ENCODE measurements at places on chromosomes 2 and 18.

GRCh38 chr2:236712304-236712703 lies 142.7 kb downstream of the ACKR3 start:
- DNase-seq = no peak

DNA sequence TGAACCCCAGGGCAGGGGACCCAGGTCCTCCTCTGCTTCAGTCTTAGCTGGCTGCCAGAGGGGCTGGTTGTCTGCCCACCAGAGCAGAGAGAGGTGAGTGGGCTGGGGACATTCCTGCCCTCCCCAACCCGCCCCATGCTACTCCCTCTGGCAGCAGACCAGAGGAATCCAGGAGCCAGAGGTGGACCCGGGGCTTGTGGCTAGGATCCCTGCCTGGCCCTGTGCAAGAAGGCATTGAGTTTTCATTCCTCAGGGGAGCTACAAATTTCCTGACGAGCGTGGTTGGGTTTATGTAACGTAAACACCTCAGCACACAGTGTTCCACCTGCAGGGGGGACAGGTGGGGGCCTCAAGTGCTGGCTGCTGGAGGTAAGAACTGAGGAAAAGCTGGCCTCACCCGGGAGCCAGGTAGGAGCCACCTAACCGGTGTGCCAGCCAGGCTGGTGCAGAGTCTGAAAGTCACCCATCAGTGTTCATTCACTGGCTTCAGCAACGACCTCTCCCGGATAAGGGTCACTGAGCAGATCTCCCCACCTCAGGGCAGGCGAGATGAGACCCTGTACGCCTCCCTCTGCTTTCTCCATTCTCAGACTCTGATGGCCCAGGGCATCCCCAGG lies 246.8 kb downstream of the DYSF start:
- no peak for DNase-seq

- peak; percentile 43 for DNase-seq
These were observed 30.4 kb upstream of the TNS1 start for GRCh38 chr2:218033208-218033589.

GRCh38 chr2:153766415-153766814 lies 105.3 kb upstream of the GALNT13 start:
- DNase-seq = no peak

GRCh38 chr2:175518206-175518605 lies 336.7 kb upstream of the ATP5MC3 start:
- no peak for DNase-seq

DNA sequence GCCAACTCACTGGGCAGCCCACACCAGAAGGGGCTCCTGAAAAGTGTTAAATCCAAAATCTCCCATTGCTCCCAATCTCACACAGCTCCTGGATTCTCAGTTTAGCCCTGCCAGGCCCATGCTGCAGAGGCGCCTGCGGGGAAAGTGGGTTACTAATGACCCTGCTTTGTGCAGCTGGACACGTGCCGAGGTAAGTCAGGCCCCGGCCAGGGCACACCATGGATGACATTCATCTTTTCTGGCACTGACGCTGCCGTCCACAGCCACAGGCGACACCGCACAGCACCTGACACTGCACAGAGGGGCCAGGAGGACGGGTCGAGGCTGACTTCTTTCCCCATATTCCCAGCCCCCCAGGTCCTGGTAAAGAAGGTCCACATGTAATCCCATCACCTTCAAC lies 193.5 kb downstream of the EIPR1 start:
- no peak for DNase-seq

- no peak for DNase-seq
These were observed 64.1 kb upstream of the LCLAT1 start for GRCh38 chr2:30382995-30383394.

DNA sequence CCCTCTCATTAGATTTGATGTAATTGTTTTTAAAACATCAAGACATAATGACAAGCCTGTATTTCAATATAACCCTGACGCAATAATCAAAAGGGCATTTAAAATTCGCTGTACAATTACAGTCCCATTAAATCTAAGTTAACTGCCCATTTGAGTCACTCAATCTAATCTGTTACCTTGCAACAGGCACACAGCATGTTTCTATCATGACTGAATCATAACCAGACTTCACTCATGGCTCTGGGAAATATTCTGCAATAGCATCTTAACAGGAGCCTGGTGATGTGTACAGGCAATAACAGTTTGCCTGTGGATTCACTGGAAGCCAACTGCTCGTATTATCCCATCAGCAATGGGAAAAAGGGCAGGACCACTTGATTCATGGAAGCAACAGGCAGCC lies 142.3 kb upstream of the NCKAP5 start:
- DNase-seq = no peak

DNA sequence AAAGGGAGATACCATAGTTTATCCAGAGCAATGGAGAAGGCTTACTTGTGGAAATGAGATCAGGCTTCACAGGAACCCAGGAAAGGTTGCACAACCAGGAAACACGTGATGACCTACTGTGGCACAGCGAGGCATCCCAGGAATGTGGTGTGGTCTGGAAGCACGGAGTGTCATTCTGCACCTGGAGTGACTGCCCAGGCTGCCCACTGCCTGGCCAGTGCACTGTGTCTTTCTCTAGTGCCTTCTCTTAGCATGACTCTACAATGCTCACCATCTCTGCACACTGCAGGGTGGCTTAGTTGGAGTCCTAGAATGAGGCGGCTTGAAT lies 48.9 kb downstream of the CHST9 start:
- DNase-seq = no peak

DNA sequence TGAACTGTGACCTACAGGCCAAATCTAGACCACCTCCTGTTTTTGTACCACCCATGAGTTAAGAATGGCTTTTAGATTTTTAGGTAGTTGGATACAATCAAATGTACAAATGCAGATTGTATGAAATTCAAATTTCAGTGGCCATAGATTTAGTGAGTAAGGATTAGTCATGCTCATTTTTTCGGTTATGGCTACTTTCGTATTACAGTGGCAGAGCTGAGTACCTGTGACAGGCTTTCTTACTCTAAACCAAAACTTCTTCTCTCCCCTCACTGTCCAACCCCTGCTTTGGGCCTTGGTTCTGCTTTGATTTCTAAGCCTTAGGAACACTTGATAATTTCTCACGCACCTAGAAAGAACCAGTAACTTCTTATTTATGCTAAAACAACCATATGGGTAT lies 82.1 kb downstream of the CDC42EP3 start:
- DNase-seq = no peak

- no peak for DNase-seq
These were observed 13.2 kb downstream of the MAP4K4 start for GRCh38 chr2:101710471-101711318.

- no peak for DNase-seq
These were observed 37.6 kb upstream of the PMAIP1 start for GRCh38 chr18:59861963-59862819.

- no peak for DNase-seq
These were observed 205.7 kb downstream of the TPGS2 start for GRCh38 chr18:36623091-36623490.

GRCh38 chr18:56066524-56067213 lies 478.7 kb upstream of the TCF4 start:
- no peak for DNase-seq

DNA sequence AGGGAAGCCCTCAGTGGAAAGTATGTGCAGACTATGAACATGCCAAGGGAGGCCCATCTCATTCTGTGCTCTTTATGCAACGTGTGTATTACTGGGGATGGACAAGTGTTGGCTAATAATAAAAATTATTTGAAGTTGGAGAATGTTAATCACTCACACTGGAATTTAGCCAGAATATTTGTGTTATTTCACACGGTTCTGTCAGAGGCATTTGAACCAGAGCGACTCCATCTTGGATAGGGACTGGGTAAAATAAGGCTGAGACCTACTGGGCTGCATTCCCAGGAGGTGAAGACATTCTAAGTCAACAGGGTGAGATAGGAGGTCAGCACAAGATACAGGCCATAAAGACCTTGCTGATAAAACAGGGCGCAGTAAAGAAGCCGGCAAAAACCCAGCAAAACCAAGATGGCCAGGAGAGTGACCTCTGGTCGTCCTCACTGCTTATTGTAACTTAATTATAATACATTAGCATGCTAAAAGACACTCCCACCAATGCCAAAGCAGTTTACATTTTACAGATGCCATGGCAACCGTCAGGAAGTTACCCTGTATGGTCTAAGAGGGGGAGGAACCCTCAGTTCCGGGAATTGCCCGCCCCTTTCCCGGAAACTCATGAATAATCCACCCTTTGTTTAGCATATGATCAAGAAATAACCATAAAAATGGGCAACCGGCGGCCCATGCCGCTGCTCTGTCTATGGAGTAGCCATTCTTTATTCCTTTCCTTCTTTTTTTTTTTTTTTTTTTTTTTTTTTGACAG lies 2.6 kb upstream of the FZD5 start:
- DNase-seq = no peak

GRCh38 chr18:46754661-46755292 lies 2.1 kb downstream of the ST8SIA5 start:
- no peak for DNase-seq

DNA sequence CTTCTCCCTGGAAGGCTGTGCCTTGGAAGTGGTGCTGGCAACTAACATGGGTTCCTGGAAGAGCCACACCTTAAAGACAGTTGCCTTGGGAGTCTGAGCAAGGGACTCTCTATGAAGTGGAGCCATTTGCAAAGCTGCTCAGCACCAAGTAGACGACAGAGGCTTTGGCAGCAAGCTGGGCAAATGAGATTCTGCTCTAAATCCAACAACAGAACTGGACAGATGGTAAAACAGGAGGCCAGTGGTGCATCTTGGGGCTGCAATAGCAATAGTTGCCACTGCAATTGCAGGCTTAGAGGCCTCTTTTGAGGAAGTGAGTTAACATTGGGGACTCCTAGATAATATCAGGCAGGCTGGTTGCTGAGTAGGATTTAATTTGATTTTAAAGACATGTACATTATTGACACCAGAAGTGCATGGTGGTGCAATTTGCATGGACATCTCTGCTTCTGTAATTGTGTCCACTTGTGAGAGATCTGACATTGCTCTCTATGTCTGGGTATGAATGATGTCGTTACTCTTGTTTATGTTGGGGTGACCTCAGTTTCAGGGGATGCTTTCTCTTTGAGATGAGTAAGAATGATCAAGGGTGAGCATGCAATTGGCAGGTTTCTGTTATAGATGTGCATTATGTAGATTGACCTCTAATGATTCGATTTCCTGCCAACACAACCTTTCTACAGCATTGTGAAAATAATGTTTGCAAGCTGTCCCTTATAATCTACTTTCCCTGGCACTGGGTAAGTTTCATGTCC lies 568.3 kb upstream of the MEX3C start:
- DNase-seq = no peak

GRCh38 chr18:9708434-9709303 lies 568 bp downstream of the RAB31 start:
- DNase-seq = peak; percentile 58

- no peak for DNase-seq
These were observed 32.5 kb downstream of the NABP1 start for GRCh38 chr2:191710411-191710900.

DNA sequence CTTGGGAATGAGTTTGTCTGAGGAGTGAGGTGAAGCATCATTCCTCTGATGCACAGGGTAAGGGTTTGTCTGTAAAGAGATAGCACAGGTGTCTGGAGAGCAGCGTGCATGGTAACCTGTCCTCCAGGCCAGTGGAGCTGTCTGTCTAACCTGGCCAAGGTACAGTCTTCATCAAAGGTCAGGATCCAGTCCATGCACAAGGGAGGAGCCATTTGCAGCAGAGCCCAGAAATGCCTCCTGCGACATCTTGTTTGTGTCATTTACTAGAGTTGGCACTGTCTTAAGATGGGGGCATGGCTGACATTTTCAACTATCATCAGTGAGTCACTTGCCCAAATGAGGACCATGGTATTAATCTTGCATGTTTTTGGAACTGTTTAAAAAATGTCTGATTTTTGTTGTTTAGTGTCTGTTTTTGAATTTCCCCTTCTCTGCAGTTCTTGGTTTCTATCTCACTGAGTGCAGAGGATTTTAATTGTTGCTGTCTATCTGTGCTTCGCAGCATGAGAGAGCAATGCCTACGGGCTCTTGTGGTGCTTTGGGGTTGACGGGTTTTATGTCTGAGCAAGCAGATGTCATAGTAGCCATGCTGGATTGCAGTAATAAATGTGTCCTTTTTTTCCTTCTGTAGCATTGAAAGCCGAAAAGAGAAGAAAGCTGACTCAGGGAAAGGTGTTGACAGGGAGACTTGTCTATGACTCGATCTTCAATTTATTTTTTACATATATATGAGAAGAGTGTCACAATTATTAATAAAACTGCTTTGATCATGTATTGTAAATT lies 91.3 kb downstream of the DPP4 start:
- no peak for DNase-seq

- no peak for DNase-seq
These were observed 5.1 kb upstream of the RAB27B start for GRCh38 chr18:54822872-54823845.

- no peak for DNase-seq
These were observed 66.5 kb downstream of the DTNB start for GRCh38 chr2:25606892-25607291.

DNA sequence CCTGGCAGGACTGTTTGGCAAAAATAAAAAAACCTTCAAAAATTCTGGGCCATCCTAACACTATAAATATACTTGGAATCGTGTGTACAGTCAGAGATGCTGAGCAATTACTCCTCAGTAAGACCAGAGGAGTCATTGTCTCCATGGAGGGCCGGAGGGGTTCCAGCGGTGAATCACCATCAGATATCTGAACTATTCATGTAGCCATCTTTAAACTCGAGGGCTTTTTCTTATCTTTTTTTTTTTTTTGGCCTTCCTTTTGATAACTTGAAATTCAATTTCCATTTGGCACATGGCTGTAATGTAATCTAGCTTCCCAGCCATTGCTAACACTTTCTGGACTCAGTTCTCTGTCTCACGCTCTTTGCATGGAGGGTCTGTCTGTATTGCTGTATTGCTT lies 7.4 kb upstream of the FHL2 start:
- DNase-seq = no peak

DNA sequence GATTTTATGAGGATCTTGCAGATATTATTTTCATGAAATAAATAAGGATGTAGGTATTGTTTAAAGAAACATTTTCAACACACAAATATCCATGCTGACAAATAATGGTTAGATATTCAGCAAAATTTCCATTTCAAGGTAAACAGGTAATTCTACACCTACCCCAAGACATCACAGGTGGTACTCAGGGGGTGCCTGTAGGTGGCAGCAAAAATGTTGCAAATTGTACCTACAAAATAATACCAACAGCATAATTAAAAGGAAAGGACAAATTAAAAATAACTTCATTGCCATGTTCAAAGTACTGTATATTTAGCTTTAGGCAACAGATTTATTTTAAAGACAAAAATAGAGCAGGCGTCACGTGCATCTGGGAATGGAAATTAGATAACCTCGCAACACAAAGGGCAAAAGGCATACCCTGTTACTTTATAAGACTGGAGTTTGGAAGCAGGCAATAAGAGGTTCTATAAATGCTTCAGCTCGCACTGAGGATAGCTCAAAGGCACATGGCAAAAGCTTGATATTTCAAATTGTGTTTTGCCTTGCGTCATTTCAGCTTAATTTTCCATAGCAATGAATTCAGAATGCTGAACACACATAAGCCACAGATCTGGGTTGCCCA lies 630.5 kb downstream of the TDRD15 start:
- DNase-seq = no peak

GRCh38 chr2:208300847-208301618 lies 35.0 kb downstream of the PIKFYVE start:
- no peak for DNase-seq

GRCh38 chr2:197052356-197052755 lies 125.8 kb upstream of the PGAP1 start:
- DNase-seq = no peak

GRCh38 chr18:58556331-58557007 lies 72.4 kb downstream of the ALPK2 start:
- no peak for DNase-seq

- peak; percentile 63 for DNase-seq
These were observed 38.0 kb upstream of the SNED1 start for GRCh38 chr2:240960309-240960970.

- DNase-seq = no peak
These were observed 9.8 kb upstream of the RNF138 start for GRCh38 chr18:32081881-32082280.

All from right forelimb (tissue), 1 donor.